T-helper 1 cell (primary cell): ENCODE measurements at places on chromosomes 6 and 20.

DNA sequence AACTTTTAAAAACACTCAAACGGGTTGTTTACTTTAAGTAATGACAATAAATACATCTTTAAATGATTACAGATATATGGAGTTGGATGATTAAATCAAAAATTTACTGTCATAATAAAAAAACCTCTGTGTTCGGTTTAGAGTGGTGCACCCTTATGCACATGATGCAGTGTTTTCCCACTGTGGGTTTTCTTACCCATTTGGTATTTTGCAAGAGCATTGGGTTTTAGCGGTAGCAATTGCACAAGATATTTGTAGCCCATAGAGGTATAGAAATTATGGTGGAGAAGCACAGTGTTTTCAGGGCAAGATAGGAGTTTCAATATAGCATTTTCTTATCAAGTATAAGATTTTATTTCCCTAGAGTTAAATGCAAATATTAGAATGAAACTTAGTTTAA lies 410.8 kb upstream of the PLCB4 start:
- no peak for DNase-seq

DNA sequence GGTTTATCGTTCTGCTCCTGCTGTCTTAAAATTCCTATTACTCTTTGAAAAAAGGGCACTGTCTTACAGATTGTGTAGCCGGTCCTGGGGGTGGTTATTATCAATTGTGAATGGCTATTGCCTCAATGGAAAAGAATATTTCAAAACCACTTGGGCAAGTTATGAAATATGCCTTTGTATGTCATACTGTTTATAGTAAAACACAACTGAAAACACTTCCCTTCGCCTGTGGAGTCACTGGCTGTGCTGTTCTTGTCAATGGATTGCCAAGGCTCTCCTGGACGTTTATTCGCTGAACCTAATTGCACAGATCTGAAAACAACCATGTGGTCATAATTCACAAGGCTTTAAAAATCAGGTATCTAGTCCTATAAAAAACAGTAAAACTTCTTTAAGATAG lies 47.8 kb upstream of the TAGAP start:
- DNase-seq, result no peak

DNA sequence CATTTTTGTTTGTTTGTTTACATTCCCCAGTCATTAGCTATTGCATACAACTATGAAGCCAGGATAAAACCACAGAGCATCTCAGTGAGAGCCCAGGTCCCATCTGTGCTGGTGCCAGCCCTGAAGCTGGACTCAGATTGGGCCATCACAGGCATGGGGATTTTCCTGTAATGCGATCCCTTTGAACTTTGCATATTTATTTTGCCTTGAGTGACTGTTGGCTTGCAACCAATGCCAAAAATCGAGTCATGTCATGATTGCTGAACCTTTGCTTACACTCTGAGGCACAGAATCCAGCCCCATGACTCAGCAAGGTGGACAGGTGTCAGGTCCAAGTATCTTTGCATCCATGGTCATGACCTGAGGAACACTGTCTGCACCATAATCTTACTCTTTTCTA lies 46.2 kb upstream of the GGTLC1 start:
- DNase-seq, result no peak

DNA sequence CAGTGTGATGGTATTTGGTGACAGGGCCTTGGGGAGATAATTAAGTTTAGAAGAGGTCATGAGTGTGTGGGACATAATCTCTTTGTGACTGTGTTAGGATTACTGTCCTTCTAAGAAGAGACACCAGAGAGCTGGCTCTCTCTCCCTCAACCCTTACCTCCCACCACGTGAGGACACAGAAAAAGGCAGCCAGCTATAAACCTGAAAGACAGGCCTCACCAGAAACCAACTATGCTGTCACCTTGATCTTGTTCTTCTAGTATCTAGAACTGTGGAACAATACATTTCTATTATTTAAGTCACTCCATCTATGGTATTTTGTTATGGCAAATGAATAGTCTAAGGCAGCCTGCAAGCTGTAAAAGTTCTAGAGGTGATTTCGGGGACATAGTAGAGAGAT lies 203.7 kb downstream of the OTOR start:
- DNase-seq, result no peak

DNA sequence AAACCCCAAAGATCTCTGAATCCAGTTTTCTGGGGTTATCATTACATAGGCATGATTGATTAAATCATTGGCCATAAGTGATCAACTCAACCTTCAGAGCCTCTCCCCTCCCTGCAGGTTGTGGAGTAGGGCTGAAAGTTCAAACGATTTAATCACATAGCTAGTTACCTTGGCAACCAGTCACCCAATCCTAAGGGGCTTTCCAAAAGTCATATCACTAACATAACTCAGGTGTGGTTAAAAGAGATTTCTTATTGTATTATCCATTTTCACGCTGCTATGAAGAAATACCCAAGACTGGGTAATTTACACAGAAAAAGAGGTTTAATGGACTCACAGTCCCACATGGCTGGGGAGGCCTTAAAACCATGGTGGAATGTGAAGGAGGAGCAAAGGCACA lies 935.1 kb upstream of the SLC35B3 start:
- no peak for DNase-seq

DNA sequence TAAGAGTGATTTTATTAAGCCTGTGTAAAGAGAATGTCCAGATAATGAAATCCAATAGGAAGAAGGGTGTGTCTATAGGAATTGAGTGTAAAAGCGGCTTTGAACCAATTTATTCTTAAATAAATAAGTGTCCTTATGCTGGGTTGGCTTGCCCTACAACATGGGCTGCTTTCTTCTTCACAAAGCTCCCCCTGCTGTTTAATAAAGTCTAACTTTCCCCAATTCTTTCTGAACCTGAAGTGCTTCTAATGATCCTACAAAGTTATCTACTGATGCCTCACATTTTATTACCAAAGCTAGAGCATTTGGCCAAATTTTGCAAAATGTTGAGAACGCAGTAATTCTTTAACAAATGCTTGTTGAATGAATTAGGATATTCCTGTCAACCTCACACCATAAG lies 36.3 kb upstream of the SIRT5 start:
- no peak for DNase-seq

DNA sequence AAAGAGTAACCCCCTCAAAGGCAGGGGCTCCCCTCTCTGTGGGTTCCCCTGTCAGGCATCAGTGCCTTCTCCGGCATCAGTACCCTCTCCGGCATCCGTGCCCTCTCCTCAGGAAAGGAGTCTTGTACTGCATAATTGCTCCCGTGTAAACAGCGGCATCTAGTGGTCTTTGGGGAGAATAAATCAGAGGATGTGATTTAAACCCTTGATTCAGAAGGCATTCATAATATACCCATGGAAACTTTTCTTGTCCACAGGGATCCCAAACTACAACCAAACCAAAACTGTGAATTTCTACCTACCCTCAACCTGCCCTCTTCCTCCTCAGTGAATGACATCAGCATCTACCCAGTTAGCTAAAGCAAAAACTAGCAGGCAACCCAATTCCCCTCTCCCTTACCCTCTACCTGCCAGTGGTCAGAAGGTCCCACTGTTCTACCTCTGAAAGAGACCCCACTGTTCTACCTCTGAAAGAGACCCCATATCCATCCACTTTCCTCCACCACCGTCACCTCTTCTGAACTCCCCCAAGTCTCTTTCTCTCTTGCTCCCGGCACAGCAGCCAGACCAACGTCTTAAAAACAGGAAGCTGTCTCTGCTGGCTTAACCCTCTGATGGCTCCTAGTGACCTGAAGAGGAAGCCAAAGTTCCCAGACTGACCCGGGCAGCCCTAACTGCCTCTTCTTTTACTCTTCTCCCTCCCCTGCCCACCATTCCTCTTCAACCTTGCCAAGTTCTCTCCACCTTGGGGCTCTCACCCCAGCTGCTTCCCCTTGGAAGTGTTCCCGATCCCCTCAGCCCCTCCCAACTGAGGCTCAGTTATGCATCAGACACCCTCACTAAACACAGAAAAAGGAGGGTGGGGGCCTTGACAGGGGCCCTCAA lies 27.2 kb downstream of the UBE2V1 start:
- DNase-seq, result no peak

- DNase-seq, result peak; percentile 2
Observed at GRCh38 chr6:83193747-83194566, 800 bp downstream of the RWDD2A start.

DNA sequence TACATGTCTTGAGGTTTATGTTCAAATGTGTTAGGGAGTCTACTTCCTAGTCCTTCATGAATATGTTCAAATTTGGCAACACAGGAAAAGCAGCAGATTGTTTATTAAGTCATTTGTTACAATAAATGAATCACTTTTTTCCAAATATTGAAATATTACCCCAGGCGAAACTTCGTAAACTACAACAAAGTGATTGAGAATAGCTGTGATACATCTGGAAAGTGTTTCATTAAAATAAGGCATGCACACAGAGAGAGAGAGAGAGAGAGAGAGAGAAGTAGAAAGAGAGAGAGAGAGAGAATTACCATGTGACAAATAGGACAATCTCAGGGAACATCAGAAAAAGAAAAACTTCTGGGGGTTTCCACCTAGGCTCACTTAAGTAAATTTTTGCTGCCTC lies 363.1 kb upstream of the PTCHD4 start:
- DNase-seq, result no peak

DNA sequence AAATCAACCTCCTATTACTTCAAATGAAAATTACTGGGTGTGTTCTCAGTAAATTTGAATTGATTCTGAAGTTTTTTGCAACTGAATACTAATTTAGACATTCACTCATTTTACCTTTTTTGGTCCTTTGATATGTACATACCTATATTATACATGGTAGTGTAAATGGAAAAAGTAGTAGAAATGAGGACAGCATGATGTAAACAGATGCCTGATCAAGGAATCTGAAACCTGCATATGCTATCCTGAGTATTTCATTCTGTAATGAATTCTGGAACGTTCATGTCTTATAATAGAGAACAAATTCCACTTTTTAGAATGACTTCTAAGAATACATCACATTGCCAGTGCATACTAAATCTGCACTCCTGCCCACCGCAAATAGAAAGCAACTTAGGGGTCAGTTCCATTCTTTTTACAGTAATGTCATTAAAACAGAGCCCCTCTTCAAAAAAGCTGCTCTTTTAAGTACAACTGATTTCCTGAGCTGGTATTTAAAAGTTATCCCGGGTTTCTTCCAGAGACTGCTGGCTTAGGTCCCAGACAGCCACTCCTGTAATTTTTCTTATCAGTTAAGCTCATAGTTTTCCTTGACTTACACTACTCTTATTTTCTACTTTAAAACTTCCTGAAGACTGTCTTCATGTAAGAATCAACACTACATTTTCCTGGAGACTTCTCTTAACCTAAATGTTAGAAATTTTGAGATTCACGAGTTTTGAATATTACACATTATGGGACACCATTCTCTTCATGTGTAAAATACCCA lies 48.4 kb downstream of the MAP3K7 start:
- no peak for DNase-seq

- DNase-seq, result no peak
Observed at GRCh38 chr6:44663860-44664634, 276.5 kb downstream of the CDC5L start.

- DNase-seq, result no peak
Observed at GRCh38 chr6:142708651-142709050, 236.3 kb downstream of the HIVEP2 start.

GRCh38 chr20:14295770-14296309 lies 41.6 kb downstream of the FLRT3 start:
- no peak for DNase-seq

DNA sequence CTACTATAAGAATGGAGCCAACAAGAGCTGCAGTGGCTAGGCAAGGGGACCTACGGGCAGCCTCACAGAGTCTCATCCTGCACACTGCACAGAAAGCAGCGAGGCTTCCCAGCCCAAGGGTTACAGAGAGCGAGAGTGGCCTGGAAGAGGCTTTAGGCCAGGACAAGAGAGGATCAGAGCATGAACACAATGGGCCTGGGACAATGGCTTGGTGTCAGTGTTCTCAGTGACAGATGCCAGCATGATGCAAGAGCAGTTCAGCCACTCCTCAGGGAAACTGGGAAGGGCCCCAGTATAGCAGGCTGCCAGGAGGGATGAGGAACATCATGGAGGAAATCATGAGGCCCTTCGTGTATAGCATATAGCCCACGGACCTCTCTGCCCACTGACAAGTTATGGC lies 108.0 kb downstream of the NUS1 start:
- no peak for DNase-seq

DNA sequence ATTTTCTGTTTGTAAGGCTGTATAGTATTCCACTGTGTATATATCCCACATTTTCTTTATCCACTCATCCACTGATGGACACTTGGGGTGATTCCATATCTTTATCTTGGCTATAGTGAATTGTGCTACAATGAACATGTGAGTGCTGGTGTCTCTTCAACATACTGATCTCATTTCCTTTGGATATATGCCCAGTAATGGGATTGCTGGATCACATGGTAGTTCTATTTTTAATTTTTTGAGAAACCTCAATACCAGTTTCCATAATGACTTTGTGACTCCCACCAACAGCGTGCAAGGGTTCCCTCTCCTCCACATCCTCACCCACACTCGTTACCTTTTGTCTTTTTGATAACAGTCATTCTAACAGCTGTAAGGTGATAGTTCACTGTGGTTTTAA lies 166.0 kb downstream of the ARHGAP18 start:
- DNase-seq, result no peak

GRCh38 chr6:163712566-163712961 lies 298.0 kb downstream of the QKI start:
- DNase-seq, result no peak

DNA sequence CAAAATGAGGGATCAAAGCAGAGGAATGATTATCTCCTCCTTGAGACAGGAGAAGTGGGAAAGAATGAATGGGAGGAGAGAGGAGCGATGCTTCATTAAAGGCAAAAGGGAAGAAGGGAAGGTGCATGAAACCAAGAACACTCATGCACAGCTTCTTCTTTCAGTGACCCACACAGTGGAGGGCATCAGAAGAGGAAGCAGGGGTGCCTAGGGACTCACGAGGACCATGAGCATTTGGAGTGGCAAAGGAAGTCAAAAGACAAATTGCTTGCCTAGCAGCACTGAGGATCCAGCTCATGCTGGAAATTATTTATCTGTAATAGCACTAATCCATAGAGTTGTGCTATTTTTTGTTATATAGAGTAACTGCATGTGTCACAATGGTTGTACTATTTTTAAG lies 66.1 kb downstream of the SMLR1 start:
- no peak for DNase-seq

DNA sequence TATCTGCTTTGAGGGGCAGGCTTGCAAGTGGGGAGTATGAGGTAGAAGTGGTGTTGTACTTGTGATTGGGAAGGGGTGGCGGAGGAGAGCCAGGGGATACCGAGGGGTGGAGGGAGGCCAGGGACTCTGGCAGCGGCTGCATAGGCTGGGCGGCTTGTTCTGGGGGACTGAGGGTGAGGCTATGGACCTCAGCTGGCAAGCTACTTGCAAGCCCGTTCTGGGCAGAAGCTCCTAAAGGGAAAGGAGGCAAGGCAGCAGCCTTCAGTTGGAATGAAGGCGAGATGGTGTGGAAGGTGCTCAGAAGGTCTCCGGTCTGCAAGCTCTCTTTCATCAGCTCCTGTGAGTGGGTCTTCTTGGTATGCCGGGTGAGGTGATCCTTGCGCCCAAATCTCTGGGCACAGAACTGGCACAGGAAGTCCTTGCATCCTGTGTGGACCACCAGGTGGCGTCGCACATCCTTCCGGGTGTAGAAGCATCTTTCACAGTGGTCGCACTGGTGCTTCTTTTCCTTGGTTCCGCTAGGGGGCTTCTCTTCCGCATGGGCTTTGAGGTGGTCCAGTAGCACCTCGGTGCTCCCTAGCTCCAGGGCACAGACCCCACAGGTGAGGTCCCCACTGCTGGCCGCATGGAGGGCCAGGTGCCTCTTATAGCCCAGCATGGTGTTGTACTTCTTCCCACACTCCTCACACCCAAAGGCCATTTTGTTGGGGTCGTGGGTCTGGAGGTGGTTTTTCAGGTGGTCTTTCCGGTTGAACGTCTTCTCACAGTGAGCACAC lies 66.0 kb downstream of the PLAGL1 start:
- peak; percentile 40 for DNase-seq

- DNase-seq, result peak; percentile 5
Observed at GRCh38 chr6:46220352-46221221, 49.8 kb upstream of the ENPP5 start.
